ENCODE measurements at places on chromosomes 6 and 20.

GRCh38 chr6:45830441-45831139 lies 185.1 kb downstream of the CLIC5 start:
- H3K27me3 ChIP-seq, result no peaks in the 10 kb centered on the region
- H3K27ac ChIP-seq, result no peak overlapping the region
- no peak overlapping the region for H3K4me3 ChIP-seq

- DNase-seq, result no peak
- H3K27me3 ChIP-seq, result no peaks in the 10 kb centered on the region
- H3K36me3 ChIP-seq, result no peaks in the 10 kb centered on the region
These were observed 336.6 kb downstream of the PREX1 start for GRCh38 chr20:48490961-48491831.

DNA sequence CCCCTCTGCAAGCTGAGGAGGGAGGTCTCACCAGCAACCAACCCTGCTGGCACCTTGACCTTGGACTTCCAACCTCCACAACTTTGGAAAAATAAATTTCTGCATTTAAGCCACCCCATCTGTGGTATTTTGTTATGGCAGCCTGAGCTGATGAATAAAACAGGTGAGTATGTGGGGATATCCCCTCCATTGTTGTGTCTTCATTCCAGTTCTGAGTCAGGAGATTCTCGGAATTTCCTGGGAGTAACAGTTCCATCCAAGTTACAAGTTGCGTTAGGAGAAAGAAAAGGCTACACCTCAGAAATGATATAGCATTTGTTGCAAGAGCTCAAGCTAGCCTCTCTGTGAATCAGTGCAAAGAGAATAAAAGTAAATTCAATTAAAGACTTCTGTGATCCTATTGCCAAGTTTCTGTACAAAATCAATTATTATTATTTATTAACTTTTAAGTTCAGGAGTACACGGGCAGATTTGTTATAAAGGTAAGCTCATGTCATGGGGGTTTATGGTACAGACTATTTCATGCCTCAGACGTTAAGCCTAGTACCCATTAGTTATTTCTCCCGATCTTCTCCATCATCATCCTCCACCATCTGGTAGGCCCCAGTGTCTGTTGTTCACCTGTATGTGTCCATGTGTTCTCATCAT lies 153.0 kb downstream of the NKAIN2 start:
- H3K36me3 ChIP-seq, result no peaks in the 10 kb centered on the region
- H3K4me1 ChIP-seq, result no peaks in the 10 kb centered on the region
- H3K27me3 ChIP-seq, result no peaks in the 10 kb centered on the region
- DNase-seq, result no peak
- no peak overlapping the region for H3K27ac ChIP-seq

- no peak overlapping the region for H3K4me3 ChIP-seq
- no peak overlapping the region for H3K27ac ChIP-seq
- DNase-seq, result no peak
- H3K36me3 ChIP-seq, result no peaks in the 10 kb centered on the region
- H3K4me1 ChIP-seq, result no peaks in the 10 kb centered on the region
These were observed 117.7 kb downstream of the IBTK start for GRCh38 chr6:82129797-82130196.

GRCh38 chr20:48298851-48299484 lies 513.7 kb upstream of the SULF2 start:
- no peak for DNase-seq
- peaks cover 9% of the 10 kb centered on the region for H3K27me3 ChIP-seq
- no peak overlapping the region for H3K27ac ChIP-seq
- no peaks in the 10 kb centered on the region for H3K36me3 ChIP-seq

DNA sequence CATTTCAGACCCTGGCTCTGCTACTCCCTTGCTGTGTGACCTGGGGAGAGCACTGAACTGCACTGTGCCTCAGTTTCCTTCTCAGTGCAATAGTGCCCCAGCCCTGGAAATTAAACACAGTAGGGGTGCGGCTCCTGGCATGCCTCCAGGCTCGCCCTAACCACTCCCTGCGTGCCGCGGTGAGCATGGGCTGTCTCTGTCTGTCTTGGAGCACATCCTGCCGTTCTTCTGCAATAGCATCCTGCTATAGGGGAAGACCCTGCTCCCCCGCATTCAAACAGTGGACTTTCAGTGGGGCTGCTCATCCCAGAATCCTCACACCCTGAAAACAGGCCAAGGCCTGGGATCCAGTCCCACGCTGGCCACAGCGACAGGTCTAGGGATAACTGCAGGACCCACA lies 129.5 kb downstream of the FOXC1 start:
- H3K4me3 ChIP-seq, result no peak overlapping the region
- peaks cover 17% of the 10 kb centered on the region for H3K4me1 ChIP-seq
- no peaks in the 10 kb centered on the region for H3K36me3 ChIP-seq
- DNase-seq, result no peak
- H3K27ac ChIP-seq, result no peak overlapping the region

DNA sequence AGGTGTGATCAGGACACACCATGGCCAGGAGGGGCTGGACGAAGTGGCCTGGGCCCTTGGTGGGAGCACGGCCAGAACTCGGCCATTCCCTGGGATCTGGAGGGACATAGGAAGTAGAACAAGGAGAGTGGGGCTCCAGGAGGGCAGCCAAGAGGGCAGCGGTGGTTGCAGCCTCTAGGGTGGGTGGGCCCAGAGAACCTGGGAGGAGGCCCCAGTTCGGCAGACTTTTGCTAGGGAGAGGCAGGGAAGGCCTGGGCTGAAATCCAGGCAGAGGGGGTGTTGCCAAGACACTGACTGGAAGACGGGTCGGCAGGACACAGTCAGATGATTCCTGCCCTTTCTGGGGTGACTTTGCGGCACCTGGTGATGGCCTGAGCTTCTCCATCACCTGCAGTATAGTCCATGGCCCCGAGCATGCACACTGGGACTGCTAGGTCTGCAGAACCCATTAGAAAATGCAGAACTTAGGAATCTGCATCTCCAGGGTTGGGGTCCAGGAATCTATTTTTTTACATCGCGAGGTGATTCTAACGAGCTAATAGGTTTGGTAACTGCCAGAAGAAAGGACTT lies 224.8 kb downstream of the SYNDIG1 start:
- H3K27ac ChIP-seq, result no peak overlapping the region
- peaks cover 16% of the 10 kb centered on the region for H3K4me1 ChIP-seq
- H3K4me3 ChIP-seq, result no peak overlapping the region
- no peaks in the 10 kb centered on the region for H3K27me3 ChIP-seq
- no peak for DNase-seq

DNA sequence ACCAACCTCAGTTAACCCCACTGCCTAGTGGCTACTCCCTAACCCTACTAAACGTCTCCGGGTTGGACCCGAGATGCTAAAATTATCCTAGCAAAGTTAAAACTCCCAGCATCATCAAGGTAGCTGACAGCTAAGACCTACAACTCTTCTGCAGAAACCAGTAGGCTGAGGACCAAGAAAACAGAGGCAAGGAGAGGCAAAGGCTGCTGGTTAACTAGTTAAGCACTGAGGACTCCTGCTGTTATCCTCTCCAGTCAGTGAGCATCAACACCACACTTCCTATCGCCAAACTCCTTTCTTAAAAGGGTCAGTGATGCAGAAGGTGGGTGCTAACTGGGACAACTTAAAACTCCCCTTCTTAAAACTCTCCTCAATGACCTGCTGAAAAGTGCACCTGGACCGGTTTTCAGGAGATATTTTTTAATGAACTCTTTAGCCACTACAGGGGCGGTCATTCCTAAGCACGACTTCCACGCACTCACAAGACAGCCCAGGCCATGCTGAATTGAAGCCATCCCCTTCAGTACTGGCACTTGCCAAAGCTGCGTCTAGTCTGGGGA lies 1.7 kb downstream of the TRERF1 start:
- peak overlapping the region; percentile 86 for H3K4me3 ChIP-seq
- DNase-seq, result peak; percentile 62

GRCh38 chr20:8948442-8949020 lies 120.4 kb upstream of the PLCB4 start:
- no peak for DNase-seq
- H3K27ac ChIP-seq, result no peak overlapping the region
- no peaks in the 10 kb centered on the region for H3K27me3 ChIP-seq

GRCh38 chr6:21872749-21873148 lies 279.2 kb downstream of the SOX4 start:
- no peak overlapping the region for H3K27ac ChIP-seq
- DNase-seq, result no peak
- H3K4me3 ChIP-seq, result no peak overlapping the region
- H3K36me3 ChIP-seq, result no peaks in the 10 kb centered on the region
- peaks cover 20% of the 10 kb centered on the region for H3K4me1 ChIP-seq

GRCh38 chr6:35359346-35359743 lies 17.0 kb downstream of the PPARD start:
- no peak for DNase-seq
- no peaks in the 10 kb centered on the region for H3K36me3 ChIP-seq
- no peak overlapping the region for H3K4me3 ChIP-seq

DNA sequence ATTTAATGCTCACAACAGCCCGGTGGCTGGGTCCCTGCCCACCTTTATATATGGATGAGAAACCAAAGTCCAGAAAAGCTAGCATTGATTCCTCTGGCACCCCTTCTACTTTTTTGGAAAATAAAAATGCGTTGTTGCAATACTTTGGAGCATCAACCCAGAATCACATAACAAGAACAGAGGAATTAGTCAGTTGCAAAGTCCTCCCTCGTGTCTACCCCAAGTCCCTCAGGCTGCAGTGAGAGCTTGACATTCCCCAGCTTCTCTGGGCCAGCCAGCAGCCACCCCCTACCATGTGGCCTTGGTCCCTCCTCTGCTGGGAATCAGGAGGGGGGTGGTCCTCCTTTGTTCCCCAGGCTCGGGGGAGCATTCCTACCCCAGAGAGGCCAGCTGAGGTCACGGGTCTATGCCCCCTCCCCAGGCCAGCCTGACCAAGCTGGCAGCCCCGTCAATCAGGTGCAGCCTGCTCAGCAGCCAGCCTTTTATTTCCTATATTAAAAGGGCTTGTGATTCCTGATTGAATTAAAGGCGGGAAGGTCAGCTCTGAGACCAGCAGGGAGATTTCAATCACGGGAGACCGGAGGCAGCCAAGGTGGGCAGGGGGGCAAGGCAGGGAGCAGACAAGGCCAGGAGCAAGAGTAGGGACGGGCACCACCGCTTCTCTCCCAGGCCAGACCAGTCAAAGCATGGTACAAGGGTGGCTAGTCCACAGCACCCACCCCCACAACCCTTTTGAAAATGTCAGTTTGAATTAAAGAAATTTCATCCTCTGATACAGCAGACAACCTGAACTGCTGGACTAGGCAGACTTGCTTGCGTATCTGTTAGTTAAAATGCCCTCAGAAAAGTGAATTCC lies 158.9 kb downstream of the MRPL14 start:
- H3K4me1 ChIP-seq, result no peaks in the 10 kb centered on the region
- H3K27me3 ChIP-seq, result no peaks in the 10 kb centered on the region
- no peak overlapping the region for H3K27ac ChIP-seq

DNA sequence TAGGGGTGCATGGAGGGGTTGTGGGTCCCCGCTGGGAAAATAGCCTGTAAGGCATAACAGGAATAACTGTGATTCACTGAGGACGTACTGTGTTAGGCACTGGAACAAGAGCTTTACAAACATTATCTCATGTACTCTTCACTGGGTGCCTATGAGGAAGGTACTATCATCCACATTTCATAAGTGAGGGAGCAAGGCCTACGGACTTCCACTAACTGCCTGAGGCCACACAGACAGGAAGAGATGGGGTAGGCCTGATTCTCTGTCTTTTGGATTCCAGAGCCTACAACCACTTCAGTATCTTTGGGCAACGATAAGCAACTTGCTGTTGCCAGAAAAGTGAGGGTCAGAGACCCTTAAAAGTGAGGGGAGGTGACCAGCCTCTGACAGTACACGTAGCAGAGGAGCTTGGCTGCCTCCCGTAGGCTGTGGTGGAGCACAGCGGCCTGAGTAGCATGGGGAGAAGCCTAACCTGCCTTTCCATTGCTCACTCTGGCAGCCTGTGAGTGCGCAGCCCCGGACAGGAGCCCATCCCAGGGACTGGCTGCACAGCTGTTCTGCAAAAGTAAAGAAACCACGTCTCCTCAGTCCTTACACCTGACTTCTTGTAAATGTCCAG lies 30.4 kb downstream of the PSMB1 start:
- H3K4me3 ChIP-seq, result no peak overlapping the region
- no peaks in the 10 kb centered on the region for H3K36me3 ChIP-seq
- peaks cover 16% of the 10 kb centered on the region for H3K4me1 ChIP-seq
- H3K27me3 ChIP-seq, result no peaks in the 10 kb centered on the region

DNA sequence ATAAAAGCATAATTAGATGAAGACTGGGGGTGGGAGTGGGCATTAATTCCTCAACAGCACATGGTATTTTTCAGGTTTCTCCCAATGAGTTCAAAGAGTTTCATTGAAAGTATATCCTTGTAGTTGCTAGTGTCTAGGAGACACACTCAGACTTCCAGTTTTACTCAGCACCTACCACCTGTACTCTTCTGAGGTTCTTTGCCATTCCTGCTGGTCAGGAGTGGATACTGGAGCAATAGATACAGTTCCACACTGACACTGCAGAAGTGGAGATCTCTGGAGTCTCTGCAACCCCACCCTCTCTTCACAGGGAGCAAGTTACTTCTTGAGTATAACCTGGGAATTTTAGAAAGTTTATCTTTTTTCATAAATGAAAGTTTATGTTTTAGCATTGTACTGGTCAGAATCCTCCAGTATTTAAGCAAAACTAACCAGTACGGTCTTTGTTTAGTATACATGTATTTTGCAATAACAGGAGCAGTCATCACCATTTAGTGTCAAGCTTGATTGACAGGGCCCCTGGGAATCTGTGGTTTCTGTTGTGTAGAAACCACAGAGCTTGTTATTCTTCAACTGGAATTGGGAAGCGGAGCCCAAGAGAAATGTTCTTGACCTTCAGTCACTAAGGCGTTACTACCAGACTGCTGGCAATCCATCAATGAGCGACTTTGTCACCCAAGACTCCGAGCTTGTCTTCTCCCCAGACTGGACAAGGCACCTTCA lies 148.1 kb downstream of the ZDHHC14 start:
- H3K4me1 ChIP-seq, result no peaks in the 10 kb centered on the region
- H3K4me3 ChIP-seq, result no peak overlapping the region
- no peak for DNase-seq
- H3K36me3 ChIP-seq, result no peaks in the 10 kb centered on the region
- no peak overlapping the region for H3K27ac ChIP-seq

DNA sequence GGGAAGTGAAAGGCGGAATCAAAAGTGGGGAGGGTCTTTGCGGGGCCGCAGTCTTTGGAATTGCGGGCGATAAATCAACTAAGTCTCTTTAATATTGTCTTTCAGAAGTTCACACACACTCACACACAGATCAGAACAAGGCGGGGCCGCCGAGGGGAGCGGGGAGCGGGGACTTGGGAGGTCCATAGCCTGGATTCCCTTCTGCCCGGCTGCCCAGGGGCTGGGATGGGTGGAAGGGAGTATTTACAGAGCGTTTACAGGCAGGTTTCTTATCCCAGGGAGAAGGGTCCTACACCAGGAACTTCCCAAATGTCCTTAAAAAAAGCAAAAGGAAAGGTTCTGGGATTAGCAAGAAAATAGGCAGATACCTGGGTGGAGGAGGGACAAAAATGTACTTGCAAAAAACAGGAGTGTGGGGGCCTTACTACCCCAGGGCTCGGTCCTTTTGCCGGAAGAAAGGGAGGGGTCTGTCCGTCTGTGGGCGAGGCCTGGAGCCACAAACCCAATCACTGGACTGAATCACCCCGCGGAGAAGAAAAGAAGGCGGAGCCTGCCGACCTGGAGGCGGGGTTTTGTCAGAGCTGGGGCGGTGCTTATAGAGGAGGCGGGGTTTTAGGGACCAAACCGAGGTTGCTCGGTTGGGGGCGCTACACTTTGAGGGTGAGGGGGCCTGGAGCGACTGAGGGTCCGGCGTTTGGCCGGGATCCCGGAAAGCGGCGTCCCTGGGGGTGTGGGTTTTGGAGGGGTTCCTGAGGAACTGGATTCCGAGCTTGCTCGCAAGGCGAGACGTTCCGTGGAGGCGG lies 3.2 kb downstream of the PRRT1 start:
- H3K27me3 ChIP-seq, result no peaks in the 10 kb centered on the region
- H3K36me3 ChIP-seq, result no peaks in the 10 kb centered on the region
- no peak overlapping the region for H3K27ac ChIP-seq

GRCh38 chr6:123526128-123526527 lies 110.6 kb downstream of the TRDN start:
- no peaks in the 10 kb centered on the region for H3K36me3 ChIP-seq
- H3K27ac ChIP-seq, result no peak overlapping the region
- no peaks in the 10 kb centered on the region for H3K27me3 ChIP-seq
- H3K4me1 ChIP-seq, result no peaks in the 10 kb centered on the region
- DNase-seq, result no peak

All from Karpas-422 (cell line).